ENCODE measurements at places on chromosomes 1 and 21. TPM values are rescaled to one million over a fixed set of nuclear protein-coding genes. Genes with fewer than 3 reads are reported as not detected.

GRCh38 chr1:165300400-165300903 is 56.1 kb downstream of the LMX1A start:
- DNase-seq: no peak

DNA sequence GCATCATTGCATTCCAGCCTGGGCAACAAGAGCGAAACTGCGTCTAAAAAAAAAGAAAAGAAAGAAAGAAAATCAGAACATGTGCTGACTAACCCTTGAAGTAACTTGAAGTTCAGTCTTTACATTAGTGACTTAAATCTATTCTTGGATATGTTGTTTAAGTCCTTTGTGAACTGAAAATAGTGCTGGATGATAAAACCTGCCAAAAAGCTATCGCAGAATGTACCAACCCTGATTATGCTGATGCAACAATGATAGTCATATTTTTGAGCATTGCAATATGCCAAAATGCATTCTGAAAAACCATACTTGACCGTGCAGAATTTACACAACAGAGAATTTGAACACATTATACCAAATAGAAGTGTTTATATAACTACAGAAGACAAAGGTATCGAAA is 30.7 kb downstream of the SHISAL2A start:
- no peak for DNase-seq

Gene DPYD
- 13.8 TPM for total RNA-seq

Gene GAS5
- total RNA-seq: 703 TPM

GRCh38 chr21:23963454-23963853 is 1643.8 kb downstream of the MRPL39 start:
- no peak for DNase-seq

GRCh38 chr1:180901076-180901990 is 11.4 kb upstream of the KIAA1614 start:
- no peak for DNase-seq

DNA sequence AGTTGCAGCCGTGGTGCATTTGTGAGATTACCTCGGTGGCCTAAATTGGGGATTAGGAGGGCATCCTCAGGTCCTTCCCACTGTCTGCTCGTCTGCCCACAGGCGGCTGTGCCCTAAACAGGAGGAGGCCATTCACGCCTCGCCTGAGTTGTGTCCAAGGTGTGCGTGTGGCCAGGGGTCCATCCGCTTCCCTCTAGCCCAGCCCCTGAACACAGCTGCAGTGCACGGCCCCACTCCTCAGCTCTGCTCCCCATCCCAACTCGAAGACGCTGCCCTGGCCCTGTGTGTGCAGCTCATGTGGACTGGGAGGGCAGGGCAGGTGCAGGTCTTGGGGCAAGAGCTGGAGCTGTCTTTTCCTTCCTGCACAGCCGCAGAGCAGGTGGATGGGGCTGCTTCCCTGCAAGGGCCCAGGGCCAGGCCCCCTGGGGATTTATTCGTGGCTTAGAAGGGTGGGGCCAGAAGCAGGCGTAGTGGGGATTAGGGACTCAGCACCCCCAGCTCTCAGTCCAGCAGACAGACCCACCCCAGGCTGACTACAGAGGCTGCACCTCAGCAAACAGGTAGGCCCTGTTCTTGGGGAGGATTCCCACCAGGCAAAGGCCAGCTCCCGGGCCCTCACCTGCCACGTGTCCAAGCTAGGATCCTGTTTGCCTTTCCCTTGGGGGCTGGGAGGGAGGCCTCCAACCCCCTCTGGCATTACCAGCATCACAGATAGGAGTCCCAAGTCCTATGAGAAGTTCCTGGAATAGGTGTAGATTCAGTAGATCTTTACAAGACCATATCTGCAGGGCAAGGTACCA is 4.3 kb downstream of the GUK1 start:
- DNase-seq: no peak

DNA sequence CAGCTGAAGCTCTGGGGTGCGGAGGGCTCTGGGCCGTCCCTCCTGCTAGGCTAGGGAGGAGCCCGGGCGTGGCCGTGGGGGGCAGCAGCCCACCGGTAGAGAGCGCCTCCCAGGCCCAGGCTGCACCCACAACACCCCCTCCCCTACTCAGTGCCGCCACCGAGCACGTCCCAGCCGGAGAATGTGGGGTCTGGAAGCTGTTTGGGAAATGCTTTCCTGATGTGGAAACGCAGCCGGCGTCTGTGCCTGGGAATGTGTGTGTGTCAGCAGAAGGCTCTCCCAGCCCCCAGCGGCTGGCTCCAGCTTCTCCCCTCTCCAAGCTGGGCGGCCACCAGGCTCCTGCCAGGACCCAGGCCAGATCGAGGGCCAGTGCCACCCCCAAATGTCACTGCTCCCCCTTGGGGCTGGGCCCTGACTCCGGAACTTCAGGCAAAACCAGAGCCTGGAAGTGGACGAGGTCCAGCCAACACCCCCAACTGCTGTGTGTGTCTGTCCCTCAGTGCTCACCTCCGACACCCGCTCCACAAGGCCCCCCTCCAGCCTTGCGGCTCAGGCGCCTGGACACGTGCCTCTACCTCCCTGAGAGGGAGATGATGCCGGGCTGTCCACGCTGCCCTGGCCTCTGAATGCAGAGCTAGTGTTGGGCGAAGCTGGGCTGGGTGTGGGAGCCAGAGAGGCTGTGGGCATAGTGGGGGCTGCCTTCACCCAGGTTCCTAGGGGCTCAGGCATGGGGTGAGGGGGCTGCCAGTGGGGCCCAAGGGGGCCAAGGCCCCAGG is 74.7 kb downstream of the MEGF6 start:
- DNase-seq: no peak

DNA sequence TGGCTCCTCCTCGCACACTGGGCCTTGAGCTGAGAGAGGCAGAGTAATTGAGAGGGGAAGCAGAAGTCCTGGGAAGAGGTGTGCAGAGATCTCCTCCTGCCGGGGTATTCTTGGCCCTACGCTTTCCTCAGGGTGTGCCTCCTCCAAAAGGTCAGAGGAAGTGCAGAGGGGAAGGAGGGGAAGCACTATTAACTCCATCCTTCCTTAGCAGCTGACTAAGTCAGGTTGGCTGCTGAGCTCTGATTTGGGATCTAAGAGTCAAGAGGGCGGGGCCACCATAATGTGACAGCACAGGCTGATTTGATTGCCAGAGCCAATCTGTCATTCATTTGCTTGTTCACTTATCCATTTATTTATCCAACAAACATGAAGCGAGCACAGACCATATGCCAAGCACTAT is 12.3 kb downstream of the ATP2B4 start:
- no peak for DNase-seq

DNA sequence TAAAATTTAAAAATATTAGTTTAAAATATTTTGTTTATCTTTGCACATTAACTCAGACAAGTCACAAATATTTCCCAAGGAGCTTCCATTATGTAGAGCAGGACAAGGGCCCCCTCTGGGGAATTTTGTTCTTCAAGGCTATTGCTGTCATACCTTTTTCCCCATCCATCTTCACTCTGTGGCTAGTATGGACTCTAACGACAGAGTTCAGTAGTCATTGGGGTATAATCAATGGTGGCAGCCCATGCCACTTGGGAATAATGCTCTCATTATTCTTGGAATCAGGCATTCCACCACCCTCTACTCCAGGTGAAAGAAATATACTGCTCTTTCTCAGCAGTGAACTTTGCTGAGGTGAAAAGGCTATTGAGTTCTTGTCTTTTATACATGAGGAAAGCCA is 38.5 kb upstream of the ERO1B start:
- DNase-seq: no peak
